RKO (cell line): ENCODE measurements at places on chromosomes 3 and 15.

GRCh38 chr3:65827076-65827475, 211.6 kb downstream of the MAGI1 start:
- no peak for DNase-seq

DNA sequence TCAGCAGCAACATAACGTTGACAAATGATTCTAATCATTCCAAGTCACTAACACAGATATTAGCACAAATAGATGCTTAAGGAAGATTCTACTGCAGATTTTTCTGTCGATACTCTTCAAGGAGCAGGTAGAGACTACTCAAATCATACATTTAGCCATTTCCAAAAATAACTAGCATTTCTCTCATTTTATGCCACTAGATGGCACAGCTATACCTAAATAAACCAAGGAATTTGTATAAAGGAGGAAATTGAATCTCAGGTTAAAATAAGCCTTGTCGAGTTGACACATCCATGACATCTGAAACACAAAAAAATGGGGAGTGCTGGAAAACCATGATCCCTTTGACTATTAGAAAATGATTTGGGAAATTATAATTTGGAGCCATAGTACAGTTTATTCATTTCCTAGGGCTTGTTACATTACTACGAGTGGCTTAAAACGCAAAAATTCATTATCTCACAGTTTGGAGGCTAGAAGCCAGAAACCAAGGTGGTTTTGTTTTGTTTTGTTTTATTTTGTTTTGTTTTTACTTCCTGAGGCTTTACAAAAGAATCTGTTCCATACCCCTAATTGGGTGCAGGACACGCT, 59.5 kb upstream of the STRIT1 start:
- peak; percentile 63 for DNase-seq

DNA sequence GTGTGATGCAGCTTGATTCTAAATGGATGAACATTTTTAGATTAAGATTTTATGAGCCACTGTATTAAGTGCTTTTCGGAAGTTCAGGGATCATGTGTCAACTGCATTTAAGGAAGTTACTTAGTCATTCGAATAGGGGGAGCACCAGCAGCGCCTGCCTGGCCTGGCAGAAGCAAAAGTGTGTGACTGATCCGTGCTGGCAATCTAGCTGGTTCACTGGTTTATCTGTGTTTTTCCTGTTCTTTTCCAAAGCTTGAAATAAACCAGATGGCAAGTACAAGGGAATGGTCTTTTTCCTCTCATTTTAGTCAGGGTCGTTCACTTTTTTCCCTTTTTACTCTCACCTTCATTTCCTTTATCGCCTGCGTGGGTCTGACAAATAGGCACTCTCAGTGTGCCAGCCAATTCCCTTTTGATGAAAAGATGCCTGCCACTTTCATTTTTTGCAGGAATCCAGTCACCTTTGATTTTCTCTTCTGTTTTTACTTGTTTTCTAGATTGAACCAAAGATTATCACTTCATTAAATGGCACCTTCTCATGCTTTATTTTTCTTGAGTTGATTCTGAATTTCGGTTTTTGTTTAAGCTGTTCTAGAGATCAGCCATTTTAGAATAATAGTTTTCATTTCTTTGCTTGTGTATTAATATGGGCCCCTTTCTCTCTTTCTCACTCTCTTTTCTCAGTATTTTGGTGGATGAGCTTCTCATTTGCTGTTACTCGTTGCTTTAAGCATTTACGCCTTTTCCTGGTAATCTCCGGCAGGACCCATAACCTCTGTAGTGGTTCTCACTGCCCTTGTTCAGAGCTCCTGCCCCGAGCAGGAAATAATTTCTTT, 2.8 kb downstream of the ABHD2 start:
- DNase-seq, result peak; percentile 98

- no peak for DNase-seq
Measured at GRCh38 chr3:123026565-123027291, 835 bp downstream of the SEMA5B start.

- no peak for DNase-seq
Measured at GRCh38 chr15:89754361-89755154, 3.5 kb upstream of the MESP1 start.

DNA sequence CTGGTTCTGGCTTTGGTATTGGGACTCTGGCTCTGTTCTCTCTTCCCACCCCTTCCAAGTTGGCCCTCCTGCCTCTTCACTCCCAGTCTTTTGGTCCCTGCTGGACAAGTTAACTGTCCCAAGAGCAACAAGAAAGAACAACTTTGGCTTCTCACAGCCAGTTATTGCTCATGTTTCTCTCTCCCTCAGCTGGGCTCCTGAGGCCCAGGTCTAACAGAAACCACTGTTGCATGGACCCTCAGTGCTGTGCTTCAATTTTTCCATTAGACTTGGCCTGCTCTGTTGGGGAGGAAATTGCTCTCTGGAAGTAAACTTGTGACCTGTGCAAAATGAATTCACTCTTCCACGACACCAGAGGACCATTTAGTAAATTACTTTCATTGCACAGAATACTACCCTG, 64.5 kb downstream of the CHST2 start:
- DNase-seq, result no peak

DNA sequence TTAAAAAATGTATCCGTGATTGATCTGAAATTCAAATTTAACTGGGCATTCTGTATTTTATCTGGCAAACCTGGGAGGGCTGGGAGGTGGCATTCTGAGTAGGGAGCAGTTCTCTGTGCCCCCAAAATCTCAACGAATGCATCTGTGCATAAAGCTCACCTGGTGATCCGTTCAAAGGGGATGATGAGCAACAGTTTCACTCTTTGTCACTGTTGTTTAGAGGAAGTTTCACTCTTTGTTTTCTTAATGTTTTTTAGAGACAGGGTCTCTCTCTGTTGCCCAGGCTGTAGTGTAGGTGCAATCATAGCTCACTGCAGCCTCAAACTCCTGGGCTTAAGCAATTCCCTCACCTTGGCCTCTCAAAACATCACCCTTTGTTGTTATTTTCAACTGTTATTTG, 186.7 kb downstream of the SSR3 start:
- no peak for DNase-seq

DNA sequence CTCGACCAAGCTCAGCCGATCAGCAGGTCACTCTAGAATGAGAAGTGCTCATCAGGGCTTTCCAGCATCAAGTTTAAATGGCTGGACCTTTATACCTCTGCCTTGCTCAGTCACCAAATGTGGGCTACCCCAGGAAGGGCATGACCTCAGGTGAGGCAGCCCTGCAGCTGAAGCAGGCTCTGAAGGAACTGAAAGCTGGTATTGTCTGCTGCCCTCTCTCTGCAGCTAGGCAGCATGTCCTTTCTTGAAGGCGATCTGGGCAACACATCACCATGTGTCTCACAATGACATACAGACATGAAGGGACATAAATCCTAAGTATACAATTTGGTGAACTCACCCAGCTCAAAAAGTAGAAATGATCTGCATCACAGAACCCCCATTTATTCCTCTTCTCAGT, 38.7 kb upstream of the ARID3B start:
- no peak for DNase-seq

DNA sequence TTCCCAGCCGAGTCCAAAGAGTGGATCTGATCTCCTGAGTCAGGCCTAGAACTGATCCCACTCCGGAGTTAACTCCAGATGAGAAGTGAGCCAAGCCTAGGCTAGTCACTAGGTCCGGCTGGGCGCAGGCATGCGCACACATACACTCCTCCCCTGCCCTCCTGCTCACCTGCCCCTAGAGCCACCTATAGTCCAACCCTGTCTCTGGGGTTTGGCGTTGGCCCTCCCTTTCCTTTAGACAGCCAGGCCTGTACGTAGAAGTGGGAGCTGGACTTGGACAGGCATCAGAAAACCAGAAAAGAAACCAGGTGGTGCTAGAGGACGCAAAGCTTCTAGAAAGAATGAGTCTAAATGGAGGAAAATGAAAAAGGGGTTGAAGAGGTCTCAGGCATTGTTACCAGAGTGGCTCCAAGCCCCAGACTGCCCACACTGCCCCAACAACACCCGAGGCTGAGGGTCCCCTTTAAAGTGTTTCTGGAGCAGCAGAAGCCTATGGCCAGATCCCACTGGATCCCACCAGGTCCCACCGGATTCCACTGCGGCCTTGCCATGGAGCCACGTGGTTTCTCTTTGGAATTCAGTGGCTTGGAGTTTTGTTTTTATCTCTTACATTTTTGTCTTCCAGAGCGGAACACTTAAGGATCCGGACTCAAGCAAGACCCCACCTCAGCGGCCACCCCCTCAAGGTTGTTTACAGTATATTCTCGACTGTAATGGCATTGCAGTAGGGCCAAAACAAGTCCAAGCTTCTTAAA, 24.2 kb upstream of the TIMP4 start:
- no peak for DNase-seq
